ENCODE measurements at places on chromosomes 6 and 20. TPM values are rescaled to one million over a fixed set of nuclear protein-coding genes. Genes with fewer than 3 reads are reported as not detected.

GRCh38 chr6:142700032-142700431, 244.9 kb downstream of the HIVEP2 start:
- DNase-seq = no peak

GRCh38 chr20:41218466-41218865, 81.1 kb downstream of the PLCG1 start:
- DNase-seq = no peak

DNA sequence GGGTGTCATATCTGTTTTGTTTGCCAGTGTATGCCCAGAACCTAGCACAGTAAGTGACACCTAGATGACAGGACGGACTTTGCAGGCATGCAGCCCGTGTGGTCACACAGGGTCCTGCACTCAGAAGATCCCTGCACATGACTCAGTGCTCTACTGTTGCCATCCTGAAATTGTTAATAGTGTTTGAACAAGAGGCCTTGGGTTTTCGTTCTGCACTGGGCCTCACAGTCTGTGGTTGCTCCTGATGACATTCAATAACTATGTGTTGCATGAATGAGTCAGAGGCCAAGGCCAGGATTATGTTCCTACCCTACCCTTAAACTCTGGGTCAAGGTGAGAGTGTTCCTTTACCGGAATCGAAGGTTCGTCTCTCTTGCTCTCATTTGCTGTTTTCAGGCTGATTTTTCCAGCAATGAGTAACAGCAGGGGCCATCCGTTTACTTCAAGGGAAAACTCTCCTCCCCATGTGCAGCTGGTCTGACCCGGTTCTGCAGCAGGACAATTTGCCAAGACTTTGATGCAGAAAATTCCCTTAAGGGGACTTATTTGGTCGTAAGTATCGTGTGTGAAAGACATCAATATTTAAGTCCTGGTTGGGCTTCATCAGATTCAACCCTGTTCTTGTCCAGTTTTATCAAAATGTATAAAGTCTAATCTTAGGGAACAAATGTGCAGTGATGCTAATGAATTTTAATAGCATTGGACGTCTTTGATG, 13.0 kb upstream of the PFDN4 start:
- DNase-seq = no peak

Gene RHAG
- not detected for total RNA-seq

Gene APOBEC2
- not detected for total RNA-seq

Gene MUC21
- not detected for total RNA-seq
